ENCODE measurements at places on chromosomes 2 and 18.

DNA sequence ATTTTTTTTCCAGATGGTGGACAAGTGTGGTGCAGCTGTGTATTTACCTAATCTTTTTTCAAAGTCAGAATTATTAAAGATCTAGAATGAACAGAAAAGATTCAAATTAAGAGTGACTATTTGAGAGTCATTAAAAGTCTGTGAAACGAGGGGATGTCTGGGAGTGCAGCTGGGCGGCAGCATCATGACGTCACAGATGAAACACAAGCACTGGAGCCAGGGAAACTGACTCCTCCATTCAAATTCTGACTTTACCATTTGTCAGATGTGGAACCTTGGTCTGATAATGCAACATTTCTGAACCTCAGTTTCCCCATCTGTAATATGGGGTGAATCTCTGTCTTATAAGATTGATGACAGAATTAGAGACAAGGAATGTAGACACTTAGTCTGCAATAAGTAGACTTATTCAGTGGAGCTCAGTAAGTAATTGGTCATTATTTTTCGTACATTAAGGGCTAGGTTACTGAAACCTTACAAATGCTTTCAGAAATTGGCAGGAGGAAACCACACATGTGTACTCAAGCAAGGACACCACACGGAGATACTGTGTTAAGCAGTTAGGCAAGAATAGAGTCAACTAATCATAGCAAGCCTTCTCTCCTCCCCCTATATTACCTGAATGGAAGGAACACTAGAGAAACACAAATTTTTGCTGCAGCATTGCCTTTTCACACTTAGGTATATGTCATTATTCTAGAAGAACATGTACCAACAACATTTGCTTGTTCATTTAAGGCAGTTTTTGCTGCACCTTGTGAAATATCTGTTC is 27.8 kb upstream of the CXXC1 start:
- DNase-seq: no peak

- DNase-seq: no peak
These were observed 451.7 kb upstream of the SMIM21 start for GRCh38 chr18:75879196-75879595.

DNA sequence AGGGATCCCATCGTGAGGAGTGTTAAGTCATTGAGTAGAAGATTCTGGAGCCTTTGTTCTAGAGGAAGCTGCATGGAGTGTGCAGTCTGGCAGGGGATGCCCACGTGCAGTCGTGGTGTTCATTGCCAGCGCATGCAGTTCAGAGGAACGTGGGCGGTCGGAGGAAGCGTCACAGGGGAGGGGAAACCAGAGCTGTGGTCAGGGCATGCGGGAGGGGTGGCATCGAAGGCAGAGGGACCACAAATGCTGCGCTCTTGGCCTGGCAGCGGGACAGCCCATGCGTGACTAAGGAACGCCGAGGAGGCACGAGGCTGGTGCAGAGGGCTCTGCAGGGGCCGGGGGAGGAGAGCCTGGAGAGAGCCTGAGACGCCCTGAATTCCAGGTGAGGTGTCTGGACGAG is 141.1 kb downstream of the KLHL29 start:
- no peak for DNase-seq

- no peak for DNase-seq
These were observed 56.2 kb downstream of the PXDN start for GRCh38 chr2:1688161-1688560.

- DNase-seq: no peak
These were observed 203.6 kb upstream of the GALNT5 start for GRCh38 chr2:157053876-157054275.
